ENCODE measurements at places on chromosomes 2 and 18.

- DNase-seq, result no peak
Observed at GRCh38 chr18:48068916-48069445, 138.5 kb upstream of the SMAD2 start.

- DNase-seq, result no peak
Observed at GRCh38 chr2:201697899-201698298, 545 bp downstream of the MPP4 start.

GRCh38 chr2:8388781-8389180, 293.1 kb upstream of the ID2 start:
- DNase-seq, result no peak

- no peak for DNase-seq
Observed at GRCh38 chr2:156465573-156465972, 29.4 kb downstream of the GPD2 start.

DNA sequence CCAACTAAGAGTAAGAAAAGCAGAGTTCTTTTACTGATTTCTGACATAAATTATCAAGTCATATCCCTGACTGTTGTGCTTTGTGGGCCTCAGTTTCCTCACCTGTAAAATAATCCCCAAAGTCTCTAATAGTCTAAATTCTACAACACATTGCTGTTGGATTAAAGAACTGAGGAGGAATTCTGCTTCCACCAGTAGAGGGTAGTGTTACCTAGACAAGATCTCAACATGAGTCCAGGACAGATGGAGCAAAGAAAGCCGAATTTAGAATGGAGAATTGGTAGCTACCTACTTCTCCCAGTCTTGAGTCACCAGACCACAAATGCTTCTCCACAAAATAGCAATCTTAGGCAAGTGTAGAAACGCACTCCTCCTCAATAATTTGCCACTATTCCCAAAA, 462.5 kb upstream of the FSHR start:
- DNase-seq, result no peak

GRCh38 chr2:86012007-86012712, 93.5 kb downstream of the POLR1A start:
- DNase-seq, result peak; percentile 57

DNA sequence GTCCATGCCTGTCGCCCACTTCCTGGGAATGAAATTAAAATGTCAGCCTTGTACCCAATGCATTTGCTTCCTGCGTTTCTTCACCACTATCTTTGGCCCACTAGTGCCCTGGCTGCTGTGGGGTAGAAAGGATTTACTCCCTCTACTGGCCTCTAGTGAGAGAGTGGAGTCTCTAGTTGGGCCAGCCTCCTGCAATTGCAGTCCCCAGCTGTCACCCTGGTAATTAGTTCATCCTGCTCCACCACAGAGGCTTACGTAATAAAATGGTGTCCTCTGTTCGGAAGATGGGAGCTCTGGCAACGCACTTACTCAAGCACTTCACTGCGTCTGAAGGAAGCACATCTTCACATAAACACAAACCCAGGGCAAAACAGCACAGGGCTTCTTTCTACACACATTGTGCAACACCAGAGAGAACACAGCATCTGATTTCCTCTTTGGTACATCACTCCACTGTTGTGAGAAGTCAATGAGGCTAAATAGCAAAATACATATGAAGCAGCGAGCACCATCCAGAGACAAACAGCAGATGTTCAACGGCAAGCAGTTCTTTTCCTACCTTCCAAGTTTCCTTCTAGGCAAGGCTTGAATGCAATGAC, 274.6 kb downstream of the LRATD1 start:
- DNase-seq, result no peak

DNA sequence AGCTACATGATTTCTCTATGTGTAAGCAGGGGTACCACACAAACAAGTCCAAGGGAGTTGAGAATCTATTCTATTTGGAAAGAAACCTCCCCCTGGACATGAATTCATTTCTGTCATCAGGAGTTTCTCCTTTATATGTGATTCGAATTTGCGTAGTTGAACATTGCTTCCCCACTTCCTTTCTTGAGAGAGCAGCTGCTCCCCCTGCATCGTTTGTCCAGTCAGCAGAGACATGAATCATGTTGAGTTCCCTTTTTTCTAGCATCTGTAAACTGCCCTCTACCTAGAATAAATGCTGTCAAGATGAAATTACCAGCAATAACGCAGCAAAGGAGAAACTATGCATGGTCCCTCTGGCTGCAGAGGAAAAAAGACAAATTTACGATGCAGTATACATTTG, 73.8 kb downstream of the KIF5C start:
- DNase-seq, result no peak

- DNase-seq, result no peak
Observed at GRCh38 chr18:79754022-79754761, 43.5 kb upstream of the KCNG2 start.

DNA sequence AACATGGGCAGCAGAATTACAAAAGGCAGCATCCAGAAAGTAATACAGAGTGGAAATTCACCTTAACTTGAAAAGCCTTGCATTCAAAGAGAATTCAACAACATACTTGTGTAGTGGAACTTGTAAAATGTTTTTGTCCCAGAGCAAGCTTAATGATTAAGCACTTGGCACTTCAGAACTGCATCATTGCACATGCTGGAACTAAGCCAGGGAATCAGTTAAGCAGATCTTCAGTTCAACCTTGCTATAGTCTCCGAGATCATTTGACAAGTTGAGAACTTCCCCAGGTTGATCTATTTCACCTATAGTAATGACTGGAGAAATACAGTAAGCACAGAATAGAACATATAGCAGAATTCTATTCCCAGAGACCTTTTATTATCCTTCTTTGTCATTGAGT, 1337.2 kb upstream of the NXPH2 start:
- no peak for DNase-seq

DNA sequence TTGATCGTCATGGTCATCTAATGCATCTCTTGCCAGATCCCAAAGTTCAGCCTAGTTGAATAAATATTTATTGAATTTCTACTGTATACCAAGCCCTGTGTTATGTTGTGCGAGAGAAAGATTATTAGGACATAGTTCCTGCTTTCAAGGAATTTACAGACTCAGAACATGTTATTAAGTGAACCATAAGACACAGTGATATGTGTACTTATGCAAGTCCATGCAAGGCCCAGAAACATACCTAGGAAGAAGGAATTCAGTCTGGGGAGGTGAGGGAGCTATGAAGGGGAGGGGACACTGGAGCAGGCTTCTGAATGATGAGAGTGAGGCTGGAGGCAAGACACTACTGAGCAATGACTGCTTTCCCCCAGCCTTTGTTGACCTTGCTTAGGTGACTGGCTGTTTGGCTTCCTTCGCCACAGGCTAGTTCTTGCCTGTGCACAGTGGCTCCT, 81.4 kb downstream of the ACAA2 start:
- no peak for DNase-seq

- DNase-seq, result peak; percentile 72
Observed at GRCh38 chr2:120660771-120661459, 74.8 kb upstream of the GLI2 start.

DNA sequence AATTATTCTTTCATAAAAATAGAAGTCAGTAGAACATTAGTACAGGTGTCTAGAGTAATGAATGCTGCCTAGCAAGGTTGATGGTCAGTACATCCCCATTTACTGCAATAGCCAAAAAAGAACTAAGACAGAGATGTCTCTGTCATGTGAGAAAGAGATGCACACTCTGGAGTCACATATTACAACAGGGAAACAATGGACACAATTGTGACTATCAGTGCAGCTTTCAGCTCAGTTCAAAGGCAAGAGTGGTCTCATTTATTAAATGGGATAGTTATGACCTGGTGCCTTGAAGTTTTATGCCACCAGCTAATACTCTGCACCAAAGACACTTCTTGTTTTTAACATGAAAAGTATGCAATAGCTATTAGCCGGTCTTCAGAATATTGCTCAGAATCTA, 194.9 kb upstream of the CHAC2 start:
- no peak for DNase-seq
